ENCODE measurements at places on chromosomes 11 and 22. TPM values are rescaled to one million over a fixed set of nuclear protein-coding genes. Genes with fewer than 3 reads are reported as not detected.

GRCh38 chr11:80846442-80846841 lies 1405.6 kb upstream of the TENM4 start:
- no peak overlapping the region for H3K27ac ChIP-seq
- no peaks in the 10 kb centered on the region for H3K36me3 ChIP-seq
- no peak overlapping the region for H3K4me3 ChIP-seq
- peaks cover 8% of the 10 kb centered on the region for H3K4me1 ChIP-seq
- DNase-seq: no peak

DNA sequence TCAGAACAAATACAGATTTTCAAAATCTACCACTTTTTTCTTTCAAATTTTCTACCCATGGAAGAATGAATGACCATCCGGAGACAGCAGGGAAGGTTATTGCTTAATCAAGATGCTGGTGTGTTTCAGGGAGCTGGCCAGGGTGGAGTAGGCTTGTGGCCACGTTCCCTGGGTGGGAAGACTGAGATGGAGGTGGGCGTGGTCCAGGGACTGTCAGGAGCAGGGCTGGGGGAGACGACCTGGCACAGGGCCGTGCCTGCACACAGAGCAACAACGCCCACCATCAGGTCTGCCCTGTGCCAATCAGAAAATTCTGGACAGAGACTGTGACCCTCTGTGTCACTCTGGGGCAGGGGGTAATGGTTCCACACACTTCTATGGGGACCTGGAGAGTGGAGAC lies 7.1 kb upstream of the APOBEC3H start:
- H3K4me1 ChIP-seq: peaks cover 6% of the 10 kb centered on the region
- peaks cover 10% of the 10 kb centered on the region for H3K27me3 ChIP-seq
- no peaks in the 10 kb centered on the region for H3K36me3 ChIP-seq
- DNase-seq: no peak
- no peak overlapping the region for H3K27ac ChIP-seq
- H3K4me3 ChIP-seq: no peak overlapping the region

GRCh38 chr11:97722065-97722464 lies 1298.7 kb upstream of the CNTN5 start:
- H3K27me3 ChIP-seq: no peaks in the 10 kb centered on the region
- DNase-seq: no peak
- H3K4me1 ChIP-seq: no peaks in the 10 kb centered on the region
- H3K27ac ChIP-seq: no peak overlapping the region
- H3K4me3 ChIP-seq: no peak overlapping the region
- H3K36me3 ChIP-seq: no peaks in the 10 kb centered on the region

NXPE1 gene
- not detected for total RNA-seq

GRCh38 chr11:44731685-44732430 lies 5.1 kb downstream of the TSPAN18 start:
- no peaks in the 10 kb centered on the region for H3K36me3 ChIP-seq
- no peak overlapping the region for H3K27ac ChIP-seq
- peaks cover 15% of the 10 kb centered on the region for H3K27me3 ChIP-seq
- DNase-seq: no peak

MMP7 gene
- not detected for total RNA-seq

GGTLC2 gene
- not detected for total RNA-seq

DNA sequence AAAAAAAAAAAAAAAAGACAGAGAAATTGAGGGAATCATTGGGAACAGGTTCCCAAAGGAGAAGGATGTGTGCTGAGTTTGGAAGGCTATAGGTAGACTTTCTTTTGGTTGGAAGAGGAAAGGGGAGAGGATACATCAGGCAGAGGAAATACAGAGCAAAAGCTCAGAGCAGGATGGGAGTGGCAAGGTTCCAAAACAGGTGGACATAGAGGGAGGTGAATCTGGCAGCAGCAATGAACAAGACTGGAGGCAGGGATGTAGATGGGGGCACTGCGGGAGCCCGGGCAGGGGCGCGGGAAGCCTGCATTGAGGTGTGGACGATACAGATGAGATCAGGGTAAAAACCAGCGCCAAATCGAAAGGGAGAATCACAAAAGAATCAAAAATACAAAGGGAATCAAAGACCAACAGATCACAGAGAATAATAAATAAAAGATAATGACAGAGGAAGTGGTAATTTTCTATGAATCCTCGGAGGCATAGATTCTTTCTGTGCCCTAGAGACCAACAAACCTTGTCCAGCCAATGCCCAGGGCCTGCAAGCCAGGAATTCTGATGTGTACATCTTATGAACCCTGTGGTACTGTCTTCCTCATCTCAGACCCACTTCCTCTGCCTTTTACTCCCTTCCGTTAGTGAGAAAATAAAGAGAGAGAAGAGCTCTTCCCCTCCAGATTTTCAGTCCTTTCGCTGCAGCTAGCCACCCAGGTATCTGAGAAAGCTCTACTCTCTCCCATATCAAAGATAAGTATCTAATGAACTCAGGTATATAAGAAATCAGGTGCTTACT lies 70.3 kb downstream of the SLC1A2 start:
- DNase-seq: no peak
- no peak overlapping the region for H3K27ac ChIP-seq
- peaks cover 17% of the 10 kb centered on the region for H3K27me3 ChIP-seq

GRCh38 chr11:64514590-64514989 lies 76.4 kb upstream of the SLC22A12 start:
- no peaks in the 10 kb centered on the region for H3K4me1 ChIP-seq
- H3K4me3 ChIP-seq: no peak overlapping the region
- peaks cover 68% of the 10 kb centered on the region for H3K27me3 ChIP-seq
- no peak overlapping the region for H3K27ac ChIP-seq
- DNase-seq: no peak

GRCh38 chr11:75421035-75421602 lies 11.9 kb downstream of the KLHL35 start:
- peak overlapping the region; percentile 95 for H3K27ac ChIP-seq
- H3K27me3 ChIP-seq: no peaks in the 10 kb centered on the region
- peaks cover 8% of the 10 kb centered on the region for H3K36me3 ChIP-seq
- H3K4me3 ChIP-seq: no peak overlapping the region

- no peak for DNase-seq
- H3K4me3 ChIP-seq: no peak overlapping the region
- no peaks in the 10 kb centered on the region for H3K27me3 ChIP-seq
- no peak overlapping the region for H3K27ac ChIP-seq
Measured at GRCh38 chr11:68498321-68498720, 37.8 kb downstream of the PPP6R3 start.

RAB3IL1 gene
- total RNA-seq: 0.67 TPM

TTLL8 gene
- total RNA-seq: not detected

ACR gene
- total RNA-seq: 0.62 TPM

- peaks cover 61% of the 10 kb centered on the region for H3K4me1 ChIP-seq
- peaks cover 15% of the 10 kb centered on the region for H3K36me3 ChIP-seq
- H3K27me3 ChIP-seq: no peaks in the 10 kb centered on the region
- no peak for DNase-seq
Measured at GRCh38 chr11:93743291-93743690, 1.8 kb downstream of the C11orf54 start.

DNA sequence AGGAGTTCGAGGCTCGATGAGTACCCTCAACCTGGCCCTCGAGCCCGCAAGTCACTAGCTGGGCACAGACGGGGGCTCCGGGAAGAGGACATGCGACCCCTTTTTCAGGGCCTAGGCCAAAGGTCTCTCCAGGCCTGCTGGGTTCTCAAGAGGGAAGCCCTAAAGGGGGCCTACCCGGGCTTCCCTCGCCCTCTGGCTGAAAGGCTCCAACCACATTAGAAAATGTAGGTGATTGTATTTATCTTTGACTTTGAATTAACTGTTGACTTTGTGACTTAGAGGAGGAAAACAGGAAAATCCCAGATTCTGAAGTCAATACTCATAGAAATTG lies 7.3 kb upstream of the PAX6 start:
- no peak overlapping the region for H3K27ac ChIP-seq
- peaks cover 5% of the 10 kb centered on the region for H3K4me1 ChIP-seq
- no peaks in the 10 kb centered on the region for H3K36me3 ChIP-seq
- DNase-seq: no peak

- no peak for DNase-seq
- no peak overlapping the region for H3K27ac ChIP-seq
- H3K4me1 ChIP-seq: no peaks in the 10 kb centered on the region
- no peak overlapping the region for H3K4me3 ChIP-seq
- peaks cover 1% of the 10 kb centered on the region for H3K36me3 ChIP-seq
Measured at GRCh38 chr22:46393873-46394272, 58.4 kb downstream of the TRMU start.

GRCh38 chr11:25992294-25992693 lies 339.6 kb upstream of the ANO3 start:
- no peak overlapping the region for H3K27ac ChIP-seq
- no peaks in the 10 kb centered on the region for H3K36me3 ChIP-seq
- H3K4me3 ChIP-seq: no peak overlapping the region
- H3K27me3 ChIP-seq: no peaks in the 10 kb centered on the region

CD6 gene
- 0.55 TPM for total RNA-seq

- H3K27me3 ChIP-seq: peaks cover 6% of the 10 kb centered on the region
- peaks cover 8% of the 10 kb centered on the region for H3K4me1 ChIP-seq
Measured at GRCh38 chr22:49113758-49114157, 713.9 kb downstream of the BRD1 start.

Measured in progenitor cell of endocrine pancreas (in vitro differentiated cells).